ENCODE measurements at places on chromosomes 3 and 15.

DNA sequence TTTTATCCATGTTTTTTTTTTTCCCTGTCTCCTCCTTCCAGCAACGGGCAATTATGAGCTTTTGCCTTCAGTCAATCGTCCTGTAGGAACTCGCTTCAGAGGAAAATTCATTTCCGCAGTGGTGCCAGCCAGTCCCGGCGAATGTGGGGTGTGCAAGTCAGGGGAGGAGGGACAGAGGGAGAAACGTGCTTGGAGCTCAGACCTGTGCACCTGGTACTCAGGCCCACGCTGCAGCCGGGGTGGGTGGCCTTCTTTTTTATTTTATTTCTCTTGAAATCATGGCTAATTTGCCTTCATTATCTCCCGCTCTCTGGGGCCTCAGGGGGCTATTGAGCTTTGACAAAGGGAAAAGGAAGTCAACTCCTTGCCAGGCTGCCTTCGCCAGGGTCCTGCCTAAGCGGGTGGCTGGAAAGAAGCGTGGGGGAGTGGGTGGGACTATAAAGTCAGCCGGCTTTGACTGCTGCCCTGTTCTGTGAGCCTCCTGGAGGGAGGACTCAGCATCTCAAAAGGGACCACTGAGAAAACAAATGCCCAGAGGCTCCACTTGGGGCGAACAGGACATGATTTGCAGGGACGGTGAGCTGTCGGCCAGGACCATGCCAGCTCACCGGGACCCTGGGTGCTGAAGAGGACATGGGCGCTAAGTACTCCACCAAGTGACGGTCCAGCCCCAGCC, 5.5 kb downstream of the GRIP2 start:
- DNase-seq = no peak

GRCh38 chr3:7854266-7854665, 647.4 kb upstream of the LMCD1 start:
- no peak for DNase-seq

- no peak for DNase-seq
These were observed 81.3 kb downstream of the VGLL4 start for GRCh38 chr3:11562277-11562881.

DNA sequence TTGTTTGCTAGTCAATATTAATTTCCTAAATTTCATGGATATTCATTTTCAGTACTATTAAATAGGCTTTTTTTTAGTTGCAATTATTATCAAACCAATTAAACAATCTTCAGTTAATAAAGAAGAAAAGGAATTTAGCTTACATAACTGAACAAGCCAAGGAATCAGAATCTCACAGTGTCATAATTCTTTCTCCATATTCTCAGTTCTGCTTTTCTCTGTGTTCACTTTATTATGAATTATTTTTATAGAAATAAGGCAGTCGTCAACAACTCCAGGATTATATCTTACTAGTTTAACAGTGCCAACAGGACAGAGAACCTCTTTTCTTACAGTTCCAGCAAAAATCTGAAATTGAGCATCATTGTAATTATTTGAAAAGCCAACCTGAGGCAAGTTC, 221.7 kb downstream of the CGGBP1 start:
- no peak for DNase-seq

DNA sequence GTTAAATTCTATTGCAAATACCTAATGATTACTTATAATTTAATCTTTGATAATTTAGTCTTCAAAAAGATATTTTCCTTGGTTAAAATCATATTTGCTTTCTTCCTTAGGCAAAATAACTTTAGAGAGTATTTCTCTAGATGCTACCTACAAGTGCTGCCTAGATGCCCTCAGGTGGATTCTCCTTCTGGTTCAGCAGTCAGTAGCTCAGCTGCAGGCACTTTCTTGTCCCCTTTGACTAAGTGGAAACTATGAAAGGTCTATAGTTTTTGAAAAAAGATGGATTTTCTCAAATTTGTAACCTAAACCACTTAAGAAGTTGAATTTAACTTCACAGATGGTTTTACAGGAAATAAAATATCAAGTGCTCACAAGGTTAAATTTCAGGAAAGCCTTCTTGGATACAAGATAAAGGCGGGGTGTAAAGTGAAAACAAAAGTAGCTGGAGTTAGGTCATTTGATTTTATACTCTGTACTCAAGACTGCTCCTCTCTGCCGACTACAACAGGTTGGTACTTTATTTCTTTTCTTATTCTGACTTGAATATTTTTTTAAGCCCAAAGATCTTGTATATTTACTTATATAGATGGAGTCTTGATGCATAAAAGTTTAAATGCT, at the start of gene ACKR4:
Gene ACKR4 (plus strand): TSS at position 455 of the 618 bp plus-strand sequence. CDS start 3,128 bp downstream, outside the sequence.
- DNase-seq = no peak

- no peak for DNase-seq
These were observed 8.4 kb downstream of the TMOD3 start for GRCh38 chr15:51837792-51838251.

GRCh38 chr3:177615015-177615414, 417.7 kb upstream of the TBL1XR1 start:
- DNase-seq = peak; percentile 37

DNA sequence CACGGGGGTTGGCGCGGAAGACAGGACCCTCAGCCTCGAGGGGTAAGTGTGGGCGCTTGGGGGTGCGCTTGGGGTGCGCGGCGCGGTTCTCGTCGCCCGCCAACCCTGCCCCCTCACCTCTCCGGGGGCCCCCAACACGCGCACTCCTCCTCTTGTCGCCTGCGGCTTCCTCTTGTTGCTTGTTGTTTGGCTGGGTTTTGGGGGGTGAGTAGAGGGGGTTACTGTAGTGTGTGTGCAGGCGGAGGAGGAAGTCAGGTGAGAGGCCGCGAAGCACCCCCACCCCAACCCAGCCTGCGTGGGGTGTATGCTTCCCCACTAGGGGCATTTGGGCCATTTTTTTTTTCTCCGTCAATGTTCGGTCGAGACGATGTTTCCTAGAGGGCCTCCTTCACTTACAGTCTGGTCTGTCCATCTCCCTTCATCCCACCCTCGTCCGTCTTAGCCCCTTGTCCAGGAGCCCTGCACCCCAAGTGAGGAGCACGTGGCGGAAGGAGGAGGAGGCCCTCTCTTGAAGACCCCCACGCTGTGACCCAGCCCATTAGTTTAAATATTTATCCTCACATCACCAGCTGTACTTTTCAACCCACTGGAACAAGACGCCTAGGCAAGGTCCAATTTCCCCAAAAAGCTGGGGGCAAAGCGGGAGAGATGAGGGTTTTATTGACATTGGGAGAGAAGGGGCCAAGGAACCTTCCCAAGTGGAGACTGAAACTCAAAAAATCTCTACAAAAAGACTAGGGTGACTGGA, 20.4 kb upstream of the SATB1 start:
- no peak for DNase-seq

GRCh38 chr15:101852356-101852755, 40.4 kb downstream of the OR4F15 start:
- DNase-seq = no peak

DNA sequence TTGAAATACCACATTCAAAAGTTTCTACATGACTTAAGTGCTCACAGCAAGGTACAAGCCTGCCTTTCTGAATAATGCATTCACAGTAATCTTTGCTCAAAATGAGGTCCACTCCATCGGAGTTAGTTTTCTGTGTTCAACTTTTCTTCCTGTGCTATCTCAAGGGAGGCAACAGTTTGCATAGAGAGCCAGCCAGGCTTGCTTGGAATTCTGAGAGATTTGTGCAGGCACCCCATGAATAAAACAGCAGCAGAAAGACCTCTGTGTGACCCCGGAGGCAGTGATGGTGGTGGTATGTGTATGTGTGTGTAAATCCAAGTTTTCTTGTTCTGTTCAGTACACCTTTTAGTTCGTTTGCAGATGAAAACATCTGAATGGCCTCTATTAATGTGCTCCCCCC, 124.0 kb downstream of the ADAMTS9 start:
- no peak for DNase-seq

DNA sequence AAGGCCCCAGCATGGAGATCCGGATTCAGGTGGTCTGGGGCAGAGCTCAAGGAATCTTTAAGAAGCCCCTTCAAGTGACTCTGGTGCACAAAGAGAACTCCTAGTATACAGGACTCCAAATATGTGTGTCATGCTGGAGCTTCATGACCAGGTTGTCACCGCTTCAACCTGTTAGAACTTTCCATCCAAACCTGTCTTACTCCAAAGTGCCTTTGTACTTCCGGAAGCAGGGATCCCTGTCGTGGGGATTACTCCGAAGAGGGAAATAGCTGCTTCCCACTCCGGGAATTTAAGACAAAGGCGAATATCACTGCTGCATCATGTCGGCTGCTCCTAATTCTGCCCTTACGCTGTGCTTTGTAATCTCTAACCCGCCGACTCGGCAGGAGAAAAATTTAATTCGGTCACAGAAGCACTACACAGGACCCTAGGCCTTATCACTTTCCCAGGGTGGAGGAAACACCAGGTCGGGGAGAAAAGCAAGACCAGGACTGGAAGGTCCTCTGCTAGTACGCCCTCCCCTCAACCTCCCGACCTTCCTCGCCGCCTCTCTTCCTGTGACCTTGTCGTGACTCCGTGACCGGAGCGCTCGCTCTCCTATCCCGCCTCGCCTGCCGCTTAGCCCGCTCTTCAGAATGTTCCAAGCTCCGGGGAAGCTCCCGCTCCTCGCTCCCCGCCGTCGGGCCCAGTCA, 730 bp downstream of the HIGD1A start:
- peak; percentile 15 for DNase-seq

GRCh38 chr3:112083239-112083638, 3.0 kb upstream of the C3orf52 start:
- DNase-seq = no peak

DNA sequence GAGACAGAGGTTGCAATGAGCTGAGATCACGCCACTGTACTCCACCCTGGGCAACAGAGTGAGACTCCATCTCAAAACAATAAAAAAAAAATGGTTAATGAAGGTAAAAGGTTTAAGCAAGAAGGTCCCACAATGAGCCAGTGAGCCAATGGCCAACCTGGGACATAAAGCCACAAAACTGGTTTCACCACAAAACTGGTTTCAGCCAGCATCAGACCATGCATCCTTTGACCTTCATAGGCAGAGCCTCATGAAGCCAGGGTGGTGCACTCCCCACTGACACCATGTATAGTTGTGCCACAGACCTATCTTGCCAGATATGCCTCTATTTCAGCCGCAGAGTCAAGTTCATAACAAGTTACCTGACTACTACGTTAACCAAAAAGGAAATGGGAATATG, 41.9 kb downstream of the SCAP start:
- DNase-seq = no peak

DNA sequence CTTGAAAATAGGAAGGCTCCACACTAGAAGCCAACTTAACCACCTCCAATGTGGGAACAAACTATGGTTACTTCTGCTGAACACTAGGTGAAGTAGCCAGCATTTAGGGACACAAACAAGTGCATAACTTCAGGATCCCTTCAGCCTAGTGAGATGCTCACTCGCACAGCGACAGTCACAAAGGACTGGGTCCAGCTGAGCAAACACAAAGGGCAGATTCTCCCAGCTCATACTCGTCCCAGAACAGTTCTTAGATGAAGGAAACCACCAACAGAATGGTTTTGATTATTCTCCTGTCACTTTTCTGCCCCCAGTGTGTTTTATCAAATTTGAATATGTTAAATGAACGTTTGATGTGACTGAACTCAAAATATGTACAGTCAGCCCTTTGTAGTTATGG, 201.6 kb downstream of the KCNAB1 start:
- no peak for DNase-seq

GRCh38 chr3:58628823-58629562, 37.6 kb downstream of the FAM3D start:
- DNase-seq = no peak

- DNase-seq = no peak
These were observed 68.8 kb upstream of the IL12A start for GRCh38 chr3:159919873-159920272.

GRCh38 chr15:56943403-56943802, 25.0 kb downstream of the TCF12 start:
- no peak for DNase-seq

GRCh38 chr3:30113906-30114305, 492.5 kb upstream of the TGFBR2 start:
- DNase-seq = no peak

GRCh38 chr3:152105446-152105845, 163.3 kb upstream of the MBNL1 start:
- DNase-seq = no peak

- no peak for DNase-seq
These were observed 33.9 kb downstream of the FSD2 start for GRCh38 chr15:82771789-82772607.

- DNase-seq = no peak
These were observed 436.5 kb upstream of the TBL1XR1 start for GRCh38 chr3:177633671-177634207.
